Activated CD8-positive, alpha-beta T cell treated with anti-CD3 and anti-CD28 coated beads, Interleukin-2, amount 10 ng/mL, durations not matched to agents 7 days and 5 days (primary cell): ENCODE measurements at places on chromosomes 3 and 15. TPM values are rescaled to one million over a fixed set of nuclear protein-coding genes. Genes with fewer than 3 reads are reported as not detected.

- no peaks in the 10 kb centered on the region for H3K36me3 ChIP-seq
- no peaks in the 10 kb centered on the region for H3K27me3 ChIP-seq
- no peak for DNase-seq
- H3K4me3 ChIP-seq: no peak overlapping the region
- no peak overlapping the region for H3K27ac ChIP-seq
- H3K4me1 ChIP-seq: no peaks in the 10 kb centered on the region
Measured at GRCh38 chr3:12444582-12445471, 39.5 kb upstream of the TSEN2 start.

GRCh38 chr15:89114990-89115389 lies 26.7 kb downstream of the ABHD2 start:
- H3K27ac ChIP-seq: no peak overlapping the region
- H3K4me1 ChIP-seq: peaks cover 11% of the 10 kb centered on the region
- no peak overlapping the region for H3K4me3 ChIP-seq
- H3K36me3 ChIP-seq: peaks cover 35% of the 10 kb centered on the region

- no peaks in the 10 kb centered on the region for H3K36me3 ChIP-seq
- no peak overlapping the region for H3K4me3 ChIP-seq
- no peak for DNase-seq
- H3K27me3 ChIP-seq: no peaks in the 10 kb centered on the region
- no peaks in the 10 kb centered on the region for H3K4me1 ChIP-seq
Measured at GRCh38 chr3:96007650-96008195, 806.7 kb upstream of the EPHA6 start.

Gene C3orf20
- total RNA-seq: 0.11 TPM

Gene OXTR
- total RNA-seq: 0.71 TPM
